ENCODE measurements at places on chromosomes 4 and X.

GRCh38 chr4:175745329-175745728 is 66.7 kb downstream of the GPM6A start:
- DNase-seq = no peak

- no peak for DNase-seq
These were observed 156.4 kb downstream of the ARX start for GRCh38 chrX:24859211-24859841.

- DNase-seq = no peak
These were observed 24.7 kb downstream of the RBPJ start for GRCh38 chr4:26345565-26345938.

DNA sequence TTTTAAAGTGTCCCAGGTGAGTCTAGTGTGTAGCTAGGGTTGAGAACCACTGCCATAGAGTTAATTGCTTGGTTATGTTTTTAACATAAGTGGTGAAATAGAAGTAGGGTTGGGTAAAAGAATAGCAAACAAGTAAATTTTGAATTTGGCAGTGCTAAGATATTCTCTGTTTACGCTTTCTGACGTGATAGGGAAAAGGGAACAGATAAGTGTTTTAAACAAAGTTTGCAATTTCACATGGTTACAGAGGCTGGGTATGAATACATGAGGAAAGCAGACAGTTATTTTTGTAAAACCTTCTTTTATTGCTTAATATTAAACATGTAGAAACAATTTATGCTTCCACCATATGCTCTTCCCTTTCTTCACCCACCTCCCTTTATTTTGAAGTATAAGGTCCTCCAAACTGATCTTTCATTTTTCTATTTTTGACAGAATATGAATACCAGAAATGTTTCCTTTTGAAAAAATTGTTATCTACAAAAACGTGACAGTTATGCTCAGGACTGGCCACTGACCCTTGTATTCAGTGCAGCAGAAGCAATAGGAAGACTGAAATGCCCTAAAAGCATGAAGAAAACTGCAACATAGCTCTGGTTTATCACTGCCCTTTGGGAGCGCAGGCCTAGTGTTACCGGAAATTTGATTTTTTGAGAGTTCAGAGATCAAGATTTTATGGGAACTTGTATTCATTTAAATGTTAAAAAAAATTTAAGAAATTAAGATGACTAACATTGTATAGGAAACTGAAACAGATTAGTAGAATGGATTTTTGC is 214.4 kb upstream of the ARSJ start:
- no peak for DNase-seq

DNA sequence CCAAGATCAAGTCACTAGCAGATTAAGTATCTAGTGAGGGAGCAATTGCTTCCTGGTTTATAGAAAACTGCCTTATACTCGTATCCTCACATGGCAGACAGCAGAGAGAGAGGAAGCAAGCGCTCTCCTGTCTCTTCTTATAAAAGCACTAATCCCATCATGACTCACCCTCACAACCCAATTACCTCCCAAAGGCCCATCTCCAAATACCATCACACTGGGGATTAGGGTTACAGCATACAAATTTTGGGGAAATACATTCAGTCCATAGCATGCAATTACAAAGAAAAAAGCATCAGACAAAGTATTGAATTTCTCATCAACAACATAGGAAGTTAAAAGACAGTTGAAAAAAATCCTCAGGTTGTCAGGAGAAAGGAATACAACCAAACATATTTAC is 292.6 kb downstream of the IQCM start:
- DNase-seq = no peak

DNA sequence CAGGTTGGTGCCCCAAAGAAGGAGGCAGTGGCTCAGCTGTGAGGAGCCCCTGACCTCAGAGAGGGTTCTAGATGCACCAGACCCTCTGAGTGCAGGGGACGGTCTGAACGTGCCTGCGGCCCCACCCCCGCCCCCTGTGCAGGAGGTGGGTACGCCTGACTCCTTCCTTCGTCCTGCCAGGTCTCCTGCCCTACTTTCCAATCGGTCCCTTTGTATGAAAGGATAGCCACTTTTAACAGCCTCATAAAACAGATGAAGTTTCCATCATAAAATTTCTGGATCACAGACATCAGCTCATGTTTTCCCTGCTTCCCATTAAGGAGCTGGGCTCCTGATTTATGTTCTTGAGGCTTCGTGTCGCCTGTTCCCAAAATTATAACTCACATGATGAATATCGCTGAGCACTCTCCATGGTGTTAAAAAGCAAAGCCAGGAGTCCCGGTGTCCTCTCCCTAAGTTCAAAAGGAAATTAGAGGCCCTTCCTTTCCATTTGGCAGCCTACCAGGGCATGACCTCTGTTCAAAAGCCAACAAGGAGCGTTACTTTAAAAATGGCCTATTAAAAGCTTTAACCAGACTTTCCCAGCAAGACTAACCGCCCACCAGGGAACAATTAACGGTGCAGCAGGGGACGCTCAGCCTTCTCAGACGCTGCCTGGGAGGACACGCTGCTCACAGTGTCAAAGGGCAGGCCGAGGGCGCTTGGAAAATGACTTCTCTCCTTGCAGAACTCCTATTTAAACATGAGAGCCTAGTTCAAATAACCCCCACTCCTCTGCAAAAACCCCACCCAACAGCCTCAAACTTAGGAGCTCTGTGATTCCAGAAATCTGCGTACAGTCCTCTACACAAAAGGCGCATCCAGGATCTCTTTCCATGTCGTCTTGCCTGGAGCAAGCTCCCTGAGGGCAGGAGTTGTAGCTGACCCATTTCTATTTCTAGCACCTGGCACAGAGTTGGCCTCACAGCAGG is 181.9 kb downstream of the AFAP1 start:
- DNase-seq = no peak

DNA sequence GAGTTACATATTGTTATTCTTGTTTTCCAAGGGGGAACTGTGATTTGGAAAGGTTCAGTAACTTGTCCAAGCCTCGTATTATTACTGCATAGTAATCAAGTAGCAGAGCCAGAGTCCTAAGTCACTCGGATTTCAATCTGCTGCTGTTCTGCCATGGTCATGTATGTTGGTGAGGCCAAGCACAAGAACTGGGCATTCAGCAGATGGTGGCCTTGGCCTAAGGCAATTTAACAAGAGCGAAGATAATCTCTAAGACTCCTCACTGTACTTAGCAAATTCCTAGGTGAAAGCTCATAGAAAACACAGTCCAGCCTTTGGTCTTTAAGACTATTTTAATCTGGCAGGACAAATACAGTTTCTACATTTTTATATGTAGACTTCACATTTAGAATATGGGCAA is 64.8 kb downstream of the NDST3 start:
- DNase-seq = no peak
